ENCODE measurements at places on chromosomes 2 and 18.

DNA sequence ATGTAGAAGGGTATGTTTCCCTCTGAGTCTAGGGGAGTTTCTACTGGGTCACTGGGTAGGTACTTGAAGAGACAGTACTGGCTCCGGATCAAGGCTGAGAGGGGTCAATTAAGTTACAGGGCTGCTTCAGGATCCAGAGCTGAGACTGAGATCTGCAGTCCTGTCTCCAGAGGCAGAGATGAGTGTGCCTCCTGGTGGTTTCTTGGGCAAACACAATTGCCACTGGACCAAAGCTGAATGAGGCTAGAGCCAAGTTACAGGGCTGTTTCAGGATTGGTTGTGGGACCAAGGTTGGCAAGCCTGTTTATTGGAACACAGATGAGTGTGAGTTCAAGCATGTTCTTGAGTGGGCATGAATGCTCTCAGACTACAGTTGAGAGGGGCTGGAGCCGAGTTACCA, 157.9 kb downstream of the ADCYAP1 start:
- no peak for DNase-seq

GRCh38 chr2:154375579-154375931, 322.9 kb upstream of the KCNJ3 start:
- peak; percentile 29 for DNase-seq

- DNase-seq = no peak
These were observed 6.1 kb downstream of the PSMD1 start for GRCh38 chr2:231062776-231063175.

- no peak for DNase-seq
These were observed 37.4 kb downstream of the LYPD6B start for GRCh38 chr2:149075853-149076252.

GRCh38 chr18:21904856-21905255, 164.3 kb downstream of the MIB1 start:
- no peak for DNase-seq

GRCh38 chr2:157256626-157257025, 879 bp upstream of the GALNT5 start:
- no peak for DNase-seq

GRCh38 chr2:139556789-139557188, 776.6 kb upstream of the NXPH2 start:
- no peak for DNase-seq

DNA sequence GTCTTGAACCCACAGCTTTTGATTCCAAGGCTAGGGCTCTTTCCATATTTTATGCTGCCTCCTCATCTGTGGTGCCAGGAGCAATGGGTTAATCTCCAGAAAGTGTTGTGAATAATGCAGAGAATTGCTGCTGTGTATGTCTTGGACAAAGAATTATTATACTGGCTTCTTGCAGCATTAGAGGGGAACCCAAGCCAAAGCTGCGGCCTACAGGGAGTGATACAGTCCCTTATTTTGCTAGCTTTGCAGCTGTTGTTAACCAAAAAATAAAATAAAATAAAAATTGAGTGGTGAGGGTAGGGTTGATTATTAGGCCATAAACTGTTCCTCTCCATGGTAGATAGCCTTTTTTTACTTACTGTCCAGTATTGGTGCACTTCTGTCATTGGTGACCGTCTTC, 16.7 kb downstream of the WIPF1 start:
- DNase-seq = no peak

- DNase-seq = no peak
These were observed 679 bp downstream of the TSGA10 start for GRCh38 chr2:99153921-99154604.

GRCh38 chr18:54233228-54233625, 8.8 kb upstream of the MBD2 start:
- no peak for DNase-seq

DNA sequence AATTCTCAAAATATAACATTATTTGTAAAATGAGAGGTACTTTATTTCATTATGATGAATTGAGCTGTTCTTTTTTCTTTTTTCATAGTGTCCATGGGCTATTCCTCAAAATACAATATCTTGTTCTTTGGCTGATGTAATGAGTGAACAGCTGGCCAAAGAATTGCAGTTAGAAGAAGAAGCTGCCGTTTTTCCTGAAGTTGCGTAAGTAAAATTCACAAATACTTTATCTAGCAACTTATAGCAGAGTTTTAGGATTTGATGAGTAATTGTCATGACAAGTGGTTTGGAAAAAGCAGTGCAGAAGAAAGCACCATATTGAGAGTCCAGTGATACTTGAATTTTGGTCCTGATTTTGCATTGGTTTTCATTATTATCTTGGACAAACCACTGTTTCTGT, 9.8 kb downstream of the RIOK3 start:
- no peak for DNase-seq

DNA sequence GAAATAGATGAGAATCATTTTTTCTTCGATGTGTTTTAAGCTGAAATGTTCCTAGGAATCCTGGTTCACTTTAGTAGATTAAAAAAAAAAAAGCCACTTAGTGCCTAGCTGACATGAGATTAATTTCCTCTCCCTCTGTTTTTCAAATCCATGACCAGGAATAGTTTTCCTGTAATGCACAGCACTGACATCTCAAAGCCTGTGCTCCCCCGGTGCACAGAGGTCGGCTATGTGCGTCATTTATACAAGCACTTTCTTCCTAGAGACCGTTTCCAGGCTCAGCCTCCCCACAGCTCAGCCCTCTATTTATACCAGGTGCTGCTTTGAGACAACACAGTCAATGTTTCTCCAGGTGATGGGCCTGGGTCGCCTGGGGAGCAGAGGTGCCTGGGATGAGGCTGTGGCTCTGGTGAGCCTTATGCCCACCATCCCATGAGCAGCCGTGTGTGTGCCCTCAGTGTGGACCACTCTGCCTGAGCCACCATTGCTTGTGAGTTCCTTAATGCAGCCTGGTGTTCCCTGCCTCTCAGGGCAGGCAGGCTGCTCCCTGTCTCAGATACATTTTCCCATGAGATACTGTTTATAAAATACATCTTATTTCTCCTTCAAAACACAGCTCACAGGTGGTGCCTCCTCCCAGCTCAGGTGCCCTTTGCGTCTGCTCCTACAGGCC, 515.7 kb upstream of the HS6ST1 start:
- no peak for DNase-seq

- no peak for DNase-seq
These were observed 50.9 kb upstream of the MAPK4 start for GRCh38 chr18:50509012-50509411.

DNA sequence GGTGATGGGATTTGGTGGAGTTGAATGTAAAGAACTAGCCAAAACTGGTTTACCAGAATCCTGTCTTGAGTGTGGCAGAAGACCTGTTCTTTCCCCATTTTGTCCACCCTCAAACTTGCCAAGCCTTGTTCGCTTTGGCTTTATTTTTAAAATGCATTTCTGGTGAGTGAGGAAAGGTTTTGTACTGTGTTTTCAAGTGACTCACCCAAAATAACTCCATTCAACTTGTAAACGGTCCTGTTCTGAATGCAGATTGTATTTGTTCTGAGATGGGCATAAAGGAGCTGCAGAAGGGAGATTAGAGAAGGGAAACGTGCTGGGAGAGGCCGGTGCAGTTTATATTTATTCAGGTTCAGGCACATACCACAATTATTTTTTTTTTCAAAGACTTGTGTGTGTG, 5.3 kb upstream of the ITPRID2 start:
- no peak for DNase-seq

- DNase-seq = no peak
These were observed 14.6 kb downstream of the PASK start for GRCh38 chr2:241134711-241135110.

- no peak for DNase-seq
These were observed 25.2 kb upstream of the TLK1 start for GRCh38 chr2:171185941-171186340.

DNA sequence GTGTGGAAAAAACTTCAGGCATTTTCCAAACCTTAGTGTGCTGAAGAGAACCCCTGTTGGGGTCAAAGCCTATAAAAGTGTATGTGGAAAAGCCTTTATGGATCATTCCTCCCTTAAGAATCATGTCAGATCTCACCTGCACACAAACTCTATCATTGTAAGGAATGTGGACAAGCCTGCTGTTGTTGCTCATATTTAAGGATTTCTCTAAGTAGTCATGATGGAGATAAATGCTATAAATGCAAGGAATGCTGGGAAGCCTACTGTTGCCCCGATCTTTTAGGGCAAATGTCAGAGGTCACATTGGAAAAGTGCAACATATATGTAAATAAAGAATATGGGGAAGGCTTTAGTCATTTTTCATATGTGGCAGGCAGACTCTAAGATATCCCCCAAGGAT, 129.5 kb downstream of the ICOS start:
- no peak for DNase-seq

DNA sequence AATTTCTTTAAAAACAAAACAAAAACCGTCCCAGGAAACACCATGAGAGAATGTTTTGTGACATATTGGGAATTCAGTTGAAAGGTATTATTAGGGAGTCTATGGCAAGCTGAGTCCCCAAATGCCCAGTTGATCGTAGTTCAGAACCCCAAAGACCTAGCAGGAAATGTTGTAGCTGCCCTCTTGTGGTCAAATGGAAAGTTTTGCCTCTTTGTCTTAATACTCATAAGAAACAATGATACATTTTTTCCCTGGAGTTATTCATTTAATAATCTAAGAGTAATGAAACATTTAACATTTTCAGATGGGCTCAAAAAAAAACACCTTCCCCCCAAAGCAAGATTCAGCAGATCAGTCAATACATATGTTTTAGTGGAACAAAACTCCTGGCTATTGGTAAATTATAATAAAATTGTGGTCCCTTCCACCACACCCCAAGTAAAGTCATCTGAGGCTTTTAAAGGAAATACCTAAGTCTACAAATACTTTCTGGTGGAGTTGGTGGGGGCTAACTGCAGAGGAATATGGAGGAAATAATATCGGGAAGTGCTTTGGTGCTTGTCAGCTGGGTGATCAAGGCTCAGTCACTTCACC, 37.8 kb upstream of the EFEMP1 start:
- DNase-seq = no peak

GRCh38 chr2:201965550-201965949, 68.1 kb upstream of the FZD7 start:
- DNase-seq = no peak

DNA sequence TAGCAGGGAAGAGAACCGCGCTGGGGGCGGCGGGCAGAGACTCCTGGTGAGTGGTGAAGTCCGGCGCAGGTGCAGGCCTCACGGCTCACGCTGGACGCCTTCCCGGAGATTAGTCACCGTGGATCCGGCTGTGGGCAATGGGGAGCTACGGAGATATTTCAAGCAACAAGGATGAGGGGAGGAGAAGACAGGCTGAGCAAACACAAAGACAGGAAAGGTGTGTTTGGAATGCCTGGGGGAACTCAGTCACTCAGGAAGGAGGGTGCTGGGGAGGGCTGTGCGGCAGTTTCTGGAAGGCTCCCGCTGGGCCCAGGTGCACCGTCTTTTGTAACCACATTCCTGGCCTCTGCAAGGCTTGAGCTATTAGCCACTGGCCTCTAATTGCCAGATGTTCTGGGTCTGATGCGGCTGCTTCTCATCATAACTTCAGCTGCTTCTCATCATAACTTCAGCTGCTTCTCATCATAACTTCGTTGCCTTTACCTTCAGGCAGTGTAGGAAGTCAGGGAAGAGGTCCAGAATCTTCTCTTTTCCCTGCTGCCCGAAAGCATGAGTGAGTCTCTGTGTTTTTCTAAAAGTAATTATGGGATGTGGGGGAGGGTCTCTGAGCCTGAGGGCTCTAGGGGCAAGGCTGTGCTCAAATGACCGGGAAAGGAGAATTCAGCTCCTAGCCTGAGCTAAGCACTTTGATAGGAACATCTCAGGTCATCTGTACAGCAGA, 118.9 kb downstream of the PXDN start:
- DNase-seq = peak; percentile 34

DNA sequence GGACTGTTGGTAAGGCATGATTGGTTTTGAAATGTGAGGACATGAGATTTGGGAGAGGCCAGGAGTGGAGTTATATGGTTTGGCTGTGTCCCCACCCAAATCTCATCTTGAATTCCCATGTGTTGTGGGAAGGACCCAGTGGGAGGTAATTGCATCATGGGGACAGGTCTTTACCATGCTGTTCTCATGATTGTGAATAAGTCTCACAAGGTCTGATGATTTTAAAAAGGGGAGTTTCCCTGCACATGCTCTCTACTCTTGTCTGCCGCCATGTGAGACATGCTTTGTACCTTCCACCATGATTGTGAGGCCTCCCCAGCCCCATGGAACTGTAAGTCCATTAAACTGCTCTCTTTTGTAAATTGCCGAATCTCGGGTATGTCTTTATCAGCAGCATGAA, 5.4 kb downstream of the CMPK2 start:
- no peak for DNase-seq

DNA sequence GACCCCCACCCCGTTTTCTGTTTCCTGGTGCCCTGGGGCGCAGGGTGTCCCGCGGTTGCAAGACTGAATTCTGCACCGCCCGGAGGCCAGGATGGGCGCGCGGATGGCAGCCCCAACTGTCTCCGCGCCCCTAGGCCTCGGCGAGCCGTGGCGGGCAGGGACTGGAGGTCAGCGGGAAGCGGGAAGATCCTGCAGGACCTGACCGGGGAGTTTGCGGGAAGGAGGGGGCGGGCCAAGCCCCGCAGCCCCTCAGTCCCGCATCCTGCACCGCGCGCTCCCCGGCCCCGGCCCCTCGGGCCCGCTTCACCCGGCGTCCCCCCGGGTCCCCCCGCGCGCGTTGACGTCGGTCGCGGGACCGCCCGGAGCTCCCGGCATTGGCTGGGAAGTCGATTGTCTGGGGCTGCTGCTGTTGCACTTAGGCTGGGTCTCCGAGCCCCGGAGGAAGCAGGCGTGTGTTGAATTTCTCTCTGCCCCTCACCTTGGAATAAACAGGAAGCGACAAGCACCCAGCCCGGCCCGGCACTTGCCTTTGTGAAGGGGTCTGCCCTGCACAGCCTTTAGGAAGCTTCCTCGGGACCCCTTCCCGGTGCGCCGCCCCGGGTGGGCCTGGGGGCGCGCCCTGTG, at the start of gene LDLRAD4:
LDLRAD4 (plus strand) TSS at position 393 of the 624 bp plus-strand sequence.
- no peak for DNase-seq

DNA sequence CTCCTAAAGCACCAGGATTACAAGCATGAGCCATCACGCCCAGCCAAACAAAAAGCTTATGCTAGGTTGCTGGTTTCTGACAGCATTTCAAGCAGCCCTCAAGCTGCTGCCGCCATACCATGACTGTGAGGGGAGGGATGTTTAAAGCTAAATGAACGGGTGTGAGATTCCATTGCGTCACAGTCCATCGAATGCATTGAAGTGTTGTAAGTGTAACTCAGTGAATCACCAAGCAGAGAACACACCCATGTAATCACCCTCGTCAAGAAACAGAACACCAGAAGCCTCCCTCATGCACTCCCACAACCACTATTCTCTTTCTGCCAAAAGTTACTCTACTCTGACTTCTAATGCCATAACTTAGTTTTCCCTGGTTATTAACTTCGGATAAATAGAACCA, 32.8 kb upstream of the MC5R start:
- DNase-seq = no peak

Data from left renal cortex interstitium (tissue), 4 donors.